ENCODE measurements at places on chromosomes 3 and 15. TPM values are rescaled to one million over a fixed set of nuclear protein-coding genes. Genes with fewer than 3 reads are reported as not detected.

Gene MESP2
- total RNA-seq, result 0.98 TPM

Gene CCDC14
- 27.2 TPM for total RNA-seq

Gene HDC
- not detected for total RNA-seq

Gene TLE3
- total RNA-seq, result 41.4 TPM

Gene UROC1
- not detected for total RNA-seq

Gene RTP1
- not detected for total RNA-seq

Gene MCF2L2
- total RNA-seq, result 0.76 TPM

Gene ATP11B
- total RNA-seq, result 31.6 TPM

Gene TEX55
- total RNA-seq, result not detected

Gene LINGO1
- total RNA-seq, result 0.16 TPM

Gene ALPK3
- total RNA-seq, result 15.3 TPM

Gene COL6A5
- 0.89 TPM for total RNA-seq

Gene CHRNA3
- total RNA-seq, result 0.13 TPM

Gene FETUB
- total RNA-seq, result not detected

Gene CYP1A2
- total RNA-seq, result not detected

Gene ARNT2
- 17.0 TPM for total RNA-seq

Gene CAMKV
- total RNA-seq, result not detected
